CD4-positive, alpha-beta T cell treated with Interleukin-6 for 4 hours (primary cell): ENCODE measurements at places on chromosomes 12 and 14.
A peak's percentile ranks its signal among the peaks of the same experiment; 100 is the strongest.

DNA sequence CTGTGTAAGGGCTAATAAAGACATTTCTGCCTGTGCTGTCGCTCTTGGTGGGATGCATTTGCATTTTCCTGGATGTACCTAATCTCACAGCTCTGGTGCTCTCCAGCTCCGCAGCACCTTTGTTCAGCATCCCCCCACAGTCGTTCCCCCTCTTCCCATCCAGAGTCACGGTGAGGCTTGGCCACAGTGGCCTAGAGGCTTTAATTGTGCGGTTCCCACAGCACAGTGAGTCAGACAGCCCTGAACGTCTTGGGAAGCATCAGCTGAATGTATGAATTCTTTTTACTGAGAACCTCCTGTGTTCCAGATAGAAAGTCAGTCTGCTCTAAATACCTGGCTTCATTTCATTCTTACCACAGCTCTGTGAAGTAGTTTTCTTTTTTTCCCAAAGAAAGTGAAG, 28.7 kb downstream of the MLXIP start:
- DNase-seq: no peak

DNA sequence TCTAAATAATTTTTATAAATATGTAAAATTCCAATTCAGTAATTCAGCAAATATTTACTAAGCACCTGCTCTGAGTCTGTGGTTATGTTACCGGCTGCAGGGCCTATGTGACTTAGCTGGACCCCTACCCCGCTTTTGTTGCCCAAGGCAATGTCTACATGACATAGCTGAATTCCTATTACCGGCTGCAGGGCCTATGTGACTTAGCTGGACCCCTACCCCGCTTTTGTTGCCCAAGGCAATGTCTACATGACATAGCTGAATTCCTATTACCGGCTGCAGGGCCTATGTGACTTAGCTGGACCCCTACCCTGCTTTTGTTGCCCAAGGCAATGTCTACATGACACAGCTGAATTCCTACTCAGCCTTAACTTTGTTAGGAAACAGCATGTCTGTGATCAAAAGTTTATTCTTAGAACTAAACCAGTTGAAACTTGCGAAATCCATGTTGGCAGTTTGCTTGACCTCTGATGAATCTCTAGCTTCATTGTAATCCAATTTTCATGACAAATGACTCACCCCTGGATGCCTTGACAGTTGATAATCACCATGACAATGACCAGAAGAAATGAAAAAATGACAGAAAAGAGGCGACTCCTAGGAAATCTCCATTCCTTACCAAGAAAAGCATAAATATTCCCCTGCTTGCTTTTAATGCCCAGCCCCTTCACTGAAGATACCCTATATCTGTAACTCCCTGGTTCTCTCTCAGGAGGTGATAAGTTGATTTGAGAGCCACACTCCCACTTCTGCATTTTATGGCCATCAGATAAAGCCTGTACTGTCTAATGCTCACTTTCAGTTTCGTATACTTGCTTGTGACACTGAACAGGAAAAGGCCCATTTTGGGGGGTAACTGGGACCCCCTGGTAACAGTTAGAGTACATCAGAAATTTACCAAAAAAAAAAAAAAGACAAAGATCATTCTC, 148.4 kb upstream of the SYT10 start:
- no peak for DNase-seq

GRCh38 chr12:12717586-12718380, 615 bp downstream of the CDKN1B start:
- peak; percentile 44 for DNase-seq

DNA sequence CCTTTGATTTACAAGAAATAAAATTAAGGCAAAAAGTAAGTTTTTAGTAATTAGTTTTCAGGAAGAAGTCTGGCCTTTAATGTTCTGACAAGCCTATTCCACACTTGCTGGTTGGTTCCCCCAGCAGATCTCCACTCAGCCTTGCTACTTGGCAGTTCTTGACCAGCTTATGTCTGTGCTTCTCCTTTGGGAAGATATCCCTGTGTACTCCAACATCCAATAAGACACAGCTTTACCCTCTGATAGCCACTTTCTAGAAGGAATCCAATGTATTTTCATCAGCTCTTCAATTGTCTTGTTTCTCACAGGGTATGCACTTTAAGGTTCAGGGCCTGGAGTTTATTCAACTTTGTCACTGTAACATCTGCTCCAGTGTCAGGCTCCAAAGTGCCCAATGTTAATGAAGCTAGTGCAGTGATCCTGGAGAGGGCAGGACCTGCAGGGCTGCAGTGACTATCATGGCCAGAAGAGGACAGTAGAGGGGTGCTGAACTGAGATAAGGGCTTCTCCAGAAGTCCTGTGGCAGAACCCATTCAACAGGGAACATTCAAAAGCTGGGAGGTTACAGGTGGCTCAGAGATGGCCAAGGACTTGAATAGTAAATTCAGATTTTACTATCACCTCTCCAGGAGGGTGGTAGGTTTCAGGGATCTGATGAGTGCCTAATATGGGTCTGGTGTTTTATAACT, 22.9 kb downstream of the JKAMP start:
- peak; percentile 38 for DNase-seq

GRCh38 chr12:131836714-131837397, 8.7 kb downstream of the MMP17 start:
- DNase-seq: no peak

DNA sequence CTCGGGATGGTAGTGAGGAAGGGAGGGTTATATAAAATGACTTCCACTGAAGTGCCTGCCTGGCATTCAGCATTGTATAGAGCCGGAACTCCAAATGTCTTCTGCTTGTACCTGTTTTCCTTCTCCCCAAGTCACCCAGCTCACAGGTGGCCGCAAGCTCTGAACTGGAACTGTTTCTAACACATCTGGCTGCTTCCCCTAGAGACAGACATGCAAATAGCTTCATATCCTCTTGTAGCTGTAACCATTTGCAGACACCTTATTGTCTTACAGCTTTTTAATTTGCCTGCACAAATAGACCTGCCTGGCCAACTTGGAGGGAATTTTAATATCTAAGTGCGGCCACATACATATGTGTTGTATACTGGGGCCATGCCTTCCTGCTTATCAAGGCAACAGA, 126.0 kb downstream of the CHST11 start:
- DNase-seq: no peak

- DNase-seq: no peak
These were observed 39.5 kb upstream of the YAF2 start for GRCh38 chr12:42277396-42278127.

DNA sequence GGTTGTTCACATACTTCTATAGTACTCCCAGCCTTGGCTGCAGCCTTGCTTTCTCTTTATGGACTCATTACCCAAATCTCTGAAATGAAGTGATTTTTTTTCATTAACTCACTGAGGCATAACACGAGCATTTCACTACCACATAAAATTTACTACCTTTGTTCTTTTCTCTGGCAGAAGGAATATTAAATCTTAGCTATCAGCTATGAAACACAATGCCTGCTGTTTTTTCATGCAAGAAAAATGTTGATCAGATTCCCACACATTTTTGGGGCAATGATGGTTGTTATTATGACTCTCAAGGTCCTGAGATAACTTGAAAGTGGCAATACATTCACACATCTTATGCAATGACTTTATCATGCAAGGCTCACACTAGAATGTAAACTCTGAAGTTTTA, 225.3 kb upstream of the ATP2B1 start:
- DNase-seq: no peak

DNA sequence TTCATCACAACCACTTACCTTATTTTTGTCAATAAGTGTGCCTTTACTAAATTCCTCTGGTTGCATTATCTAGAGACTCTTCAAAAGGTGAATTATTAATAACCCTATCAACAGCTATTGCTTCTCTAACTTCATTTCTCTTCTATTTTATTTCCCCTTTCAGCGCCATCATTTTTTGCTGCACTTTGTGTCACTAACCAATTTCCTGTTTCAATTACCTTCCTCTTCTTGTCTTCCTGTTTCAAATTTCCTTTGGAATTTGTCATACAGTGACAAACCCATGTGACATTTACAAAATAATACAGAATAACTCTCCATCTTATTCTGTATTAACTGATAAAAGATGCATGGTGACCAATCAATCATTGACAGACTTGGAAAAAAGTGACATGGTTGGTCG, 12.2 kb upstream of the CLEC2A start:
- DNase-seq: no peak

DNA sequence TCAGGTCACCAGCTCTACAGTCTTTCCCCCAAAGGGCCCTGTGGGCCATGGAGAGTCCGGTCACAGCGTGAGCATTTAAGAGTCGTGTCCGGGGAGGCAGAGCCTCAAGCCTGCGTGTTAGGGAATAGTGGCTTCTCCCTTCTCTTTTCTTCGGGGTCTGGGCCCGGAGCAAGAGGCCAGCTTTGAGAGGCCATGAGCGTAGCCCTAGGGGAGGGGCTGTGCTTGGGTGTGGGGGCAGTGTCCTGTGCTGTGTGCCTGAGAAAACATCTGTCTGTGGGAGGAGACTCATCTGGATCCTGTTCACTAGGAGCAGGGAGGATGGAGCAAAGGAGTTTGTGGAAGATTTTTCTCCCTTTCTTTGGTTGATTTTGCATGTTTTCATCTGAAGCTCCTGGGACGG, 5.3 kb downstream of the LRP1-AS start:
- no peak for DNase-seq

DNA sequence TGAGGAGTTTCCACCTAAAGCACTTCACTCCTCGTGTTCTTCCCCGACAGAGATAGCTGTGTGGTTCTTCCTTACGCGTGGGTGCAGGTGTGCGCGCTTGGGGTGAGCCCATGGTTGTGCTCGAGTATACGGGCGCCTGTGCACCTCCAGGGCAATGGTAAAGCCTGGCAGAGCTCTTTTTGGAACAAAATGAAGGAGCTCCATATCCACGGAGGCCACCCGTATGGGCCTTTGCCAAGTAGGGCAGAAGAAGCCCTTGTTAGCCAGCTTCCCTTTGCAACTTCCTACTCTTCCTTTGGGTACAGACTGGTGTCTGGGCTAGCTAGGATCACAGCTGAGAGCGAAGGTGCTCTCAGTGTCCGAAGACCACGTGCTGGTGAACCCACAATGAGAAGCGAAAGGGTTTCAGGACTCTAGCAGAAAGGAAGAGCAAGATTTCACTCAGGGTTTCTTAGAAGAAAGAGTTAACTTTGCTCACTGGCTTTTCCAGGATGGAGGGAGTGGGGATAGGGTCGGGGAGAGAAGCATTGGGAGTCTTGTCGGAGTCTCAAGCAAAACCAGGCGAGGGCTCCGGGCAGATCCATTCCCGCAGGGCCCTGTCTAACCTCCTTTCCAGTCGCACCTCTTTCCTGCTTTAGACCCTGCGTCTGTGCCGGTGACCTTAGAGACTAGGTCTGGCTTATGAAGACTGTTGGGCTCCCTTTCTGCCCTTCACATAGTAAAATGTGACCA, 960 bp upstream of the LRFN5 start:
- DNase-seq: no peak

- DNase-seq: no peak
These were observed 764.7 kb downstream of the BCL11B start for GRCh38 chr14:98507264-98507663.

- no peak for DNase-seq
These were observed 1.5 kb upstream of the EP400 start for GRCh38 chr12:131948166-131948712.

- DNase-seq: no peak
These were observed 118.3 kb downstream of the LRIG3 start for GRCh38 chr12:58801986-58802385.

- DNase-seq: no peak
These were observed 83.3 kb downstream of the B4GALNT3 start for GRCh38 chr12:543114-543451.

GRCh38 chr12:68904351-68904962, 28.5 kb downstream of the CPM start:
- no peak for DNase-seq

- no peak for DNase-seq
These were observed 34.0 kb upstream of the HECTD1 start for GRCh38 chr14:31241450-31242114.

DNA sequence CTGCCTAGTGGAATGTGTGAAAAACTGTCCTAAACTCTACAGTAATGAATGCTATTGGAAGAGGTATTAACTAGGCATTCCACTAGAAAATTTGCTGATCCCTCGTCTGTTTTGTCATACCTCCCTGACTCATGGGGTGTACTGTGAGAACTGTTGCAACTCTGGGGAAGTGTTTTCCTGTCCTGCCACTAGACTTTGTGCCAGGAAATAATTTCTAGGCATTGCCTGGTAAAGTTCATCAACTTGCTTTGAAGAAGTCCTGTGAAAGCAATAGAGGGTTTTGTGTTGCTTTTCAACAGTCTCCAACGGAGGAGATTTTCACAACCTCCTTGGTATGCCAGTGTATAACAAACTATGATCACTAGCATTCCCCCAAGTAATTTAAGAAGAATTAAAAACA, 139.9 kb downstream of the AKAP6 start:
- no peak for DNase-seq

DNA sequence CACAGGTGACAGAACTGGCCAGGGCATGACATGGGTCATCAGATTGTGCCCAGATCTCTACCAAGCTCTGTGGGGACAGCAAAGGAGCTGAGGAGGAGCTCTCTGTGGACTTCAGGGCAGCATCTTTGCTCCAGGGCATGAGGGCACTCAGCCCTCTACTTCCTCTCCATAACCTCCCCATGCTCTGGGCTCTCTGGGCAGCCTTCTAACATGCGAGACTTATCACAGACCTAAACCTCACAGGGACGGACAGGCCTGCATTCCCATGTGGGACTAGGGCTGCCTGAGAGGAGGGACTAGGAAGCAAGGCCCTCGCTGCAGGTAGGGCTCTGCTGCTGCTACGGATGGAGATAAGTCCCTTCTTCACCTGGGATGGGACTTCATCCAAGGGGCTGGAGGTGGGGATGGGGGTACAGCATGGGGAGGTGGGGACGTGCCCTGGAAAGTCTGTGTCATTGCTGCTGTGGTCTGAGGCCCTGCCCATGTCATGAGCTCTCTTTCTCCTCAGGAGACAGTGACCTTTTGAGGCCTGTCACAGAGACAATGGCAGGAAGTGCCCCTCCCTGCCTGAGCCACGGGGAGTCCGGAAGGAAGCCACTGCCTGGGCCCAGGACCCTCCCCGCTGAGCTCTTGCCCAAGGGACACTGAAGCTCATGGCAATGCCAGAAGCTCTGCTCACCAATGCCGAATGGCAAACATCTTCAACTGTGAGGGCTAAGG, 44.1 kb downstream of the PITPNM2 start:
- DNase-seq: peak; percentile 75

- DNase-seq: no peak
These were observed 37.9 kb downstream of the B4GALNT3 start for GRCh38 chr12:497501-498160.

GRCh38 chr14:92874962-92875661, 47.8 kb upstream of the CHGA start:
- no peak for DNase-seq

GRCh38 chr14:89165189-89166181, 251.5 kb downstream of the FOXN3 start:
- DNase-seq: no peak

- DNase-seq: no peak
These were observed 44.4 kb upstream of the GPR68 start for GRCh38 chr14:91288876-91289275.
